ENCODE measurements at places on chromosomes 16 and 17.
A peak's percentile ranks its signal among the peaks of the same experiment; 100 is the strongest.

DNA sequence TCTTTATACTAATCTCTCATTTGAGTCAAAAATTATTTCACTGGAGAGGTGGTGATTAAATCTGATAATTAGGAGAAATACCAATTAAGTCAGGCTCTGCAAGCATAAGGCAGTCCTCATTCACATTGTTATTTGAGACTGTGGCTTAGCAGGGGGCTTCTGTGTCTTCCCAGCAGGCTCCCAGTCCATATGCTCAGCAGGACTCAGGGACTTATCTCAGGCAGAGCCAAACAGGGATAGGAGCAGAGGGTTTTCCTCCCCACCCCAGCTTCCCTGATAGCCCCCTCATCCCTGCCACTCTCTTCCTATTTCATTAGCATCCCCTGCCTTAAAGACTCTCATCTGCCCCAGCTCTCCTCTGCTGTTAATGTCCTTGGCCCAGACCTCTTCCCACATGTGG lies 104.3 kb upstream of the DNAH9 start:
- no peak for DNase-seq

GRCh38 chr16:82626791-82627261 lies at the start of gene CDH13:
Gene CDH13, plus strand, starts transcription at chr16:82626969.
- no peak for DNase-seq

- no peak for DNase-seq
These were observed 18.0 kb downstream of the PLCD3 start for GRCh38 chr17:45114117-45114932.

GRCh38 chr17:62617894-62618472 lies 9.5 kb upstream of the MRC2 start:
- DNase-seq = no peak

DNA sequence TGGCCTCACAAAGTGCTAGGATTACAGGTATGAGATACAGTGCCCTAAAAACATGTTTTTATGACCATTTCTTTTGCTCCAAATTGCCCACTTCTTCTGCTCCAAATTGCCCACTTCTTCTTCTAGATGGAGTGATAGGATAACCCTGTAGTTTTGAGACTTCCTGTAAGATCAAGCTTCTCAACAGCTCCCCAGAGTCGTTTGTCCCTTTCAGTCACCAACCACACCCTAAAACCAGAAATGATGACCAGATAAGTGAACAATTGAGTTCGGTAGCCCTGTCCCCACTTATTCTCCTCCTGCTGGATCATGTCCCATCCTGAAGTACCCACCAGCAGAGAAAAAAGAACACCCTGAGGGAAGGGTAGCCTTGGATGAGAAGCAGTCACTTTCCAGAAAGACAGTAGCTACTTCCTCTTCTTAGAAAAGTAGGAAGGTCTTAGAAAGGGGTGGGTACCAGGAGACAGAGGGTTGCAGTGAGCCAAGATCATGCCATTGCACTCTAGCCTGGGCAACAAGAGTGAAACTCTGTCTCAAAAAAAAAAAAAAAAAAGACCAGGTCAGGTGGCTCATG lies 2.5 kb downstream of the ODAD4 start:
- peak; percentile 50 for DNase-seq

DNA sequence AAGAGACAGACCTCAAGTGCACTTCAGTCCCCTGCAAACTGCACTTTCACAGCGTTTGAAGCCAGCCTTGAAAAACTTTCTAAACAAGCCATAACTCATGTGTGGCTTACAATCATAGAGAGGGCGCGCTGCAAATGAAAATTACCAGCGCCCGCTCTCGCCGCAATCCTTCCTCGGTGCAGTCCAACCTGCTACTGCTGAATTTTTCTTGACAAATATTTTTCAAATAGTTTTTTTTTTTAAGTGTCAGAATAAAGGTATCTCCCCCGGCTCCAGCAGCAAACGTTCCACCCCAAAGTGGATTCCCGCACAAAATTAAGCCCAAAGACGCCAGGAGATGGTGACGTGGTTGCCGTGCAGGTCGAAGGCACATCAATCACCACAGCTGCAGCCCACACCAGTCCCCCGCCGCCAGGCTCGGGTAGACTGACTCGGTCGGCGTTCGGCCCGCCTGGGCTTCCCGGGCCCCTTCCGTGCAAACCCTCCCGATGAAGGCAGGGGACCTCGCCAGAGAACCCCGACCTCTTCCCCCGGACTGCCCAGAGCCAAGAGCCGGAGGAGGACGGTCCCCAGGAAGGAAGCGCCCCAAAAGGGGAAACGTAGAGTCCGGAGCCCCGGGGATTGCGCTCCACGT lies 630 bp downstream of the GRB2 start:
- no peak for DNase-seq
